ENCODE measurements at places on chromosomes 5 and 9. TPM values are rescaled to one million over a fixed set of nuclear protein-coding genes. Genes with fewer than 3 reads are reported as not detected.

- DNase-seq = no peak
These were observed 427.3 kb downstream of the ISL1 start for GRCh38 chr5:51810592-51810991.

DNA sequence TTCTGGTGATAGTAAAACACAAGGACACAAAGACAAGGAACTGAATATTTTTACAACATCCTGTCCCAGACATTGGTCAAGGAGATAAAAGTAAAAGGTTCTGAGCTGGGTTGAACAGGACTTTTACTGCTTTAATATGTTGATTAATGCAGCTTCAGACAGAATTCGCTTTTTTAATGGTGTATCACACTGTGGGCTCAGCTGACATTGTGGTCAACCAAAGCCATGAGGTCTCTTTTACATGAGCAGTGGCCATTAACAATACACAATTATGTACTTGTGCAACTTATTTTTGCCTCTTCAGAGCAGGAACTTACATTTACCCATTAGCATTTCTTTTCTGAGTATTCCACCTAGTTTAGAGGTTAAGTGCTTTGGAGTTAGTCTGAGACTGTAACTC, 22.8 kb upstream of the ERBIN start:
- DNase-seq = no peak

GRCh38 chr5:165448753-165449152, 1943.3 kb downstream of the MAT2B start:
- no peak for DNase-seq

DNA sequence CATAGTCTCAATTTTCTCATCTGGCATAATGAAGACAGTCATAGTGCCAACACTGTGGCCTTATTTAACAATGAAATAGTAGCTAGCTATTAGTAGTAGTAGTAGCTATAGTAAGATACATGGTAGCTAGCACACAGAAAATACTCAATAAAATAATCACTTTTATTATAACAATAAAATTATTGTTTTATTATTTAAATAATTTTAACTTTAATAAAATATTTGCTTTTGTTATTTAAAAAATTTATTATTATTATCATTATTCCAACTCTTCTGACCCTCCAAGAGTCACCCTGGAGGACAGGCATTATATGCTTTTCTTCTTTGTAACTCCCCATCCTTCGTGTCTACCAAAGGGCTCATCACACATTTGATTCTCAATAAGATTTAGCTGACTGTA, 252.1 kb downstream of the TRIM32 start:
- DNase-seq = no peak

GRCh38 chr9:124222918-124223720, 34.6 kb upstream of the NEK6 start:
- DNase-seq = peak; percentile 48

DNA sequence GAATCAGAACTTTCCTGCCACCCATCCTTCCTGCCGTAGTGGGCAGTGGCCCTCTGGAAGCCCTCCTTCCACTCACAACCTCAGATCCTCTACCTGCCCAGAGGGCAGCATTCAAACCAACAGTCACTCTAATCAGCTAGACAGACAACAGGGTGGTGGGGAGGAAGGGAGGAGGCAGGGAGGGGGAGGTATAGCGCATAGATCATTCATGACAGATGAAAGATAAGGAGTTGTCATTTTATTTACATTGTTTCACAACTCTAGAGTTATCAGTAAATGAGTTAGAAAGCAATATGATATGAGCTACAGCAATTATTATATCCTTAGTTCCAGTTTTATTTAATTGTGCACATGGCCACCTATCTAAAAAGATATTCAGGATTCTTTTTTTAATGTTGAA, 852 bp downstream of the IL9 start:
- no peak for DNase-seq

DNA sequence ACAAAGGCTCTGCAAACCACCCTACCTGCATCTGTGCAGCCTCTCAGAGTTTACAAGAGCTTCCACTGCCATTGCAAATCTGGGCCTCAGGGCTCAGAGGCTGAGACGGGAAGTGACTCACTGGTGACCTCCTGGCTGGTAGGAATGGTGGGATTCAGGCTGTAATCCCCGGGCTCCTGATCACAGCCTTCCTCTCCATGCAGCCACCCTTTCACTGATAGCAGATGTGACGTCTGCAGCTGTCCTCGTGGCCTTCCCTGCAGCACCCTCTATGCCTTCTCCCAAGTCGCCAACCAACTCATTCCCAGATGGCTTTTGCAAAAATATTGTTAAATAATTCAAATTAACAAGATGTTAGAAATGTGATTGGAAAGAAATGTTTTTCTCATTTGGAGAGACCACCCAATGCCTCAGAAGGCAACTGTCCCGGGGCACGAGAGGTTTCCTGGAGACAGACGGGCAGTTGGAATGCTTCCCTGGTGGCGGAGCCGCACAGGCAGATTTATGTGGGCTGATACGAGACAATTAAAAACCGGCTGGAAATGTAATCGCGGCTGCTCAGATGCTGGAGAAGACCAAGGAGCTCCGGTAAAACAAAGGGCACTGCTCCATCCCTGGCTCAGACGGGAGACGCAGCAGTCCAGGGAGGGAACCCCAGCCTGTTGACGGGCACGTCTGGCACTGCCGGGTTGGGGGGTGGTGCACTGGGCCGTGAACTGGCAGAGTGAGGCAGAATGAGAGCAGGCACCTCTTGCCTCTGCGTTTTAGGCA, 34.4 kb upstream of the SLC25A51 start:
- DNase-seq = peak; percentile 93

DNA sequence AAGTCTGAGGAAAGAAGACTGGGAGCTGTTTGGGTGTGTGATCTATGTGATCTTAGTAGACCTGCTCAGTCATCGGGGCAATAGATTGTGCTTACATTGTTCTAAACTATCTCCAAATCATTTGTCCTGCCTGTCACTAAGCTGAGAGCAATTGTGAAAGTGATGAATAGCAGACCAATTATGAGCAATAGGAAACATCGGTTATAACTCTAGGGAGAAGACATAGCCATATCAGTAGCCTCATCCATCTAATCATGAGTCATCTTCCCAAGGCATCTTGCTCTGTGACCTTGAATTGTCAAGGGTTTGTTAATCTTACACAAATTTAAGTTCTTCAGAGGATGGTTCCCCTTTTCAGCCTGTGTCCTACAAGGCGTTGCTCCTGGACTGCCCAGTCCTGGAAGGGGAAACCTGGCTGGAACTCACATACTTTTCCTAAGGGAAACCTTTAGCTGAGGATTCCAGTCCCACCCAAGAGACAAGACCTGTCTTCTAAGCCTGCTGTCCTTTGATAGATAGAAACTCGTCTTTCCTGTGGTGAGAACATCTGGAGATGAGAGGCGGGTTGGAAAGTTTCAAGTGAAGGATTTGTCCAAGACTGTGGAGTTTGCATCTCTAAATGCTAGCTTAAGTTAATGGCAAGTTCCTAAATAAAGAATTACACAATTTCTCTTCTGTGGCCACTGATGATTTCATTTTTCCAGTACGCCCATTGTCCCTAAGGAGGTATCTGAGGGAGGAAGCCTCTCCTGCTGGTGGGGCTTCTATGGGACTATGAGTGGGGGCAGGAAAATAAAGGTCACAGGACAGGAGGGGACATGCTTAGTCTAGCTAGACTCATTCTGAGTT, 53.9 kb upstream of the TRIM32 start:
- DNase-seq = peak; percentile 80

GRCh38 chr9:93827545-93828330, 127.4 kb downstream of the BARX1 start:
- DNase-seq = no peak

DNA sequence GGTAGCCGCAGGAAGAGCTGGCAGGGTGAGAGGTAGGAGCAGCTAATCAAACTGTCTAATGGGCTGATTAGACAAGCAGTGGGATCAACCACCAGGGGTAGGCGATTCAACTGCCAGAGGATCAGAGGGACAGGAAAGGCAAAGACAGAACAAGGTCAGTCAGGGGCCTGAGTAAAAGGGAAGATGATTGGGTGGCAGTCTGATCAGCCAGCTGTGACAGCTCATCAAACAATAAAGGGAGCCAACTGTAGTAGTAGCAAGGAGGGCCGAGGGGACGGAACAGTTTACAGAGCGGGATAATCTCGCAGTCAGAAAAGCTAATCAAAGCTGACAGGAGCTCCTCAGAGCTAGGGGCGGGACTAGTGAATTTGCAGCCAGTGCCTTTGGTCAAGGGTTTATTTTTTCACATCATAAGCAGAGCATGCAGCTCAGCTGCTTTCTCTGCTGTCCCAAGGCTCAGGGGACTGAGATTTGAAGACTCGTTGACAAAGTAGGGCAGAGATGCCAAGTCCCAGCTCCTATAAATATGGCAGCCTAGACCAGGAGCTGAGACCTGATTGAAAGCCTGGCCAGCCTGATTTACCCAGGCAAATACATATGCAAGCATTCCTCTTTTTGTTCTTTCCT, 418.2 kb downstream of the GABRG2 start:
- no peak for DNase-seq

DNA sequence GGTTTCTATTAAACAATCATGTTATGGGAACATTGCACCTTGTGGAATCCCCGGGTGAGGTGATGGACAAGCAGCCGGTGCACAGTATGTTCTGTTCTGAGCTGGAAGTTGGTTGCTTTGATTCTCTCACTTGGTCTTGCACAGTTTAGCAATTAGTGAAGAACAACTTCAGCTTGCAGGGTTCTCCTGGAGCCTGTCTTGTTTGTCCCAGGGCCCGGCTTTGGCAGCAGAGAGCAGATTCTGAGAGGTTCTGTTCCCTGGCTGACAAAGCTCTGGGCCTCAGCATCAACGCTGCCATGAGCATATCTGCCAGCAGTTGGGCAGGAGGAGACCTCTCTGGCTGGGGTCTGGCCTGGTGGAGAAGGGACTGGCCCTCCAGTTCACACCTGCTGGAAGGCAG, 16.9 kb downstream of the GADD45G start:
- no peak for DNase-seq

GRCh38 chr5:10491673-10492026, 50.0 kb downstream of the ROPN1L start:
- no peak for DNase-seq

- DNase-seq = no peak
These were observed 1058.7 kb upstream of the ACO1 start for GRCh38 chr9:31325778-31326177.

DNA sequence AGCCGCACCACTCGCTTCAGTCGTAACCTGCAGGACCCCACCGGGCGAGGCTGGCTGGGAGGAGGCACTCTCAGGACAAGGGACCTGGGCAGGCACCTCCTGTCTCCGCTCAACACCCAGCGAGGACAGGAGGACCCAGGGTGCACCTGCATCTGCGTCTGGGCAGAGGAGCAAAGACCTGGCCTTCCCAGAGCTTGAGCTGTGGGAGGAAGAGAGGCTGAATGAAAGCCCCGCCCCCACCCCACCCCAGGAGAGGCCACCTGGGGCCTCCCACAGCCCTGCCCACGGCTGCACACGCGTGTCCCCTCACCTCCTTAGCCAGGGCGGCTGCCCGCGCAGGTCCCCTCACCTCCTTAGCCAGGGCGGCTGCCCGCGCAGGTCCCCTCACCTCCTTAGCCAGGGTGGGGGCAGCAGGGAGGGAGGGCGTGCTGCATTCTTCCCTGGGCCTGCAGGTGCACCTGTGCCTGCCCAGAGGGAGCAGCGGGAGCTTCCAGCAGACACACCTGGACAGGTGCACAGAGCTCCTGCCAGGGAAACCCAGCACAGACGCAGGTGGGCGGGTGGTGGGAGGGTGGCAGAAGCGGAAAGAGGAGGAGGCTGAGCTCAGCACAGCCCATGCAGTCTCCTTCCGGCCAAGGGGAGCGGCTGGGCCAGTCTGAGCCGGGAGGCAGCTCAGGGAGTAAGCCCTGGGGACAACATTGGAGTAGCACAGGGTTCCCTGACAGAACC, 18.5 kb upstream of the SLC12A7 start:
- no peak for DNase-seq

The PCDHB13 gene
- 1.1 TPM for total RNA-seq

The ENTREP1 gene
- 1.7 TPM for total RNA-seq

The FCHSD1 gene
- 21.6 TPM for total RNA-seq

- DNase-seq = no peak
These were observed 37.5 kb downstream of the ANKDD1B start for GRCh38 chr5:75648712-75649111.

The FBXL7 gene
- total RNA-seq = 4.0 TPM

- DNase-seq = no peak
These were observed 60.0 kb downstream of the DMAC1 start for GRCh38 chr9:7739595-7739994.

The NUDT12 gene
- 18.5 TPM for total RNA-seq
